Erythroblast (primary cell): ENCODE measurements at places on chromosomes 1 and 21.

- DNase-seq, result no peak
These were observed 114.8 kb upstream of the DPYD start for GRCh38 chr1:98035602-98036002.

DNA sequence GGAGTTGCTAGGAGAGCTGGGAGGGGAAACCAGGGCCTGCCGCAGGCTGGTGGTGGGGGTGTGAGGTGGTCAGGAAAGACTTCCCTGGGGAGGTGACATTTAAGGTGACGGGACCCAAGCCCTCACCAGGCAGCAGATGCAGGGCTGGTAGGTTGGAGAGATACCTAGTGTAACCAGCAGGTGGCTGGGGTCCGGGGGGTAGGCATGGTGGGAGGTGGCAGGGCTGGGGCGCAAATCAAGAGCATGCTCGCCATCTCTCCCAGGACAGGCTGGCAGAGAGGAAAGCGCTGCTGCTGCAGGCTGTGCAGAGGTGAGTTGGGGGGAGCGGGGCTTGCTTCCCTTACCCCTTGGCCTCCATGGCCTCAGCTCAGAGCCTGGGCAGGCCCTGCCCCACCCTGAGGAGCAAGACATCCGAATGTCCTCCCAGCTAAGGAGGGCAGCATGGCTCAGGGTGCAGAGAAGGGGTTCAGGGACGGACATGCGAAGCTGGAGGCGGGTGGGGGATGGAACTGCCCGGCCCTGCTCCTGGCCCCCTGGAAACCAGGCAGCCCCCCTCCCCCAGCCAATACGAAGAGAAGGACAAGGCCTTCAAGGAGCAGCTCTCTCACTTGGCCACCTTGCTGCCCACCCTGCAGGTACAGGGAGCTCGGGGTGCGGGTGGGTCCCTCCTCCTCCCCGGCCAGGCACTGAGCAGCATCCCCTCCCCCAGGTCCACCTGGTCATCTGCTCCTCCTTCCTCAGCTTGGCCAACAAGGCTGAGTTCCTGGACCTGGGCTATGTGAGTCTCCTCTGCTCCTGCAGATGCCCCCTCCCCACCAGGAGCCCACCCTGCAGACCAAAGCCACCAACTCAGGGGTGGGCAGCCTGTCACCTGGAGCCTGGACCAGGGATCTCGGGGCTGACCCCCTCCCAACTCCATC is 4.0 kb downstream of the RNF207 start:
- DNase-seq, result peak; percentile 36

DNA sequence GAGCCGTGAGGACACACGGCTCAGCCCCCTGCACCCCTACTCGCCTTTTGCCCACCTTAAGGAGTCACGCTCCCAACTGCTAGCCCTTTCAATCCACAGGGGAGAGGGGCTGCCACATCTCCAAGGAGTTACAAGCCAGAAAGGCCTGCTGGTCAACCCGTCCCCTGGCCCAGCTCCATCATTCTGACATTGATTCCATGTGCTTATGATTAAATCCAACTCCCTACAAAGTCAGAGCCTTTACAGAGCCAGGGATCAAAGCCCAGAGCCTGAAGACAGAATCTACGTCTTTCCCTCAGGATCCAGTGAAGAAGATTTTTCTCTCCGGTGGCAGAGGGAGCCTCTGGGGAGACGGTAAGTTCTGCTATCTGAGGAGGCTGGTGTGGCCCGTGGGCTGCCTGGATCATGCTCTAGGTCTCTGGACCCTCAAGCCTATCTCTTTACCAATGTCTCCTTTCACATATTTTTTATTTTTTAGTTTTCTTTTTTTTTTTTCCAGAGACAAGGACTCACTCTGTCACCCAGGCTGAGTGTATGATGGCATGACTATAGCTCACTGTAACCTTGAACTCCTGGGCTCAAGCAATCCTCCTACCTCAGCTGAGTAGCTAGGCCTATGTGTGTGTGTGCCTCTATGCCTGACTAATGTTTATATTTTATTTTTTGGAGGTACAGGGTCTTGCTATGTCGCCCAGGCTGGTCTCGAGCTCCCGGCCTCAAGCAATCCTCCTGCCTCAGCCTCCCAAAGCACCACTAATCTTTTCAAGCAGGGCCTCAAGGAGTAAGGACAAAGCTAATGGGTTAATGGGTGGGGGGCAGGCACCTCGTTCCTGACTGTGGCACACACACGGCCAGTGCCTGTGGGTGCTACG is 61.3 kb downstream of the SLC66A1 start:
- no peak for DNase-seq

DNA sequence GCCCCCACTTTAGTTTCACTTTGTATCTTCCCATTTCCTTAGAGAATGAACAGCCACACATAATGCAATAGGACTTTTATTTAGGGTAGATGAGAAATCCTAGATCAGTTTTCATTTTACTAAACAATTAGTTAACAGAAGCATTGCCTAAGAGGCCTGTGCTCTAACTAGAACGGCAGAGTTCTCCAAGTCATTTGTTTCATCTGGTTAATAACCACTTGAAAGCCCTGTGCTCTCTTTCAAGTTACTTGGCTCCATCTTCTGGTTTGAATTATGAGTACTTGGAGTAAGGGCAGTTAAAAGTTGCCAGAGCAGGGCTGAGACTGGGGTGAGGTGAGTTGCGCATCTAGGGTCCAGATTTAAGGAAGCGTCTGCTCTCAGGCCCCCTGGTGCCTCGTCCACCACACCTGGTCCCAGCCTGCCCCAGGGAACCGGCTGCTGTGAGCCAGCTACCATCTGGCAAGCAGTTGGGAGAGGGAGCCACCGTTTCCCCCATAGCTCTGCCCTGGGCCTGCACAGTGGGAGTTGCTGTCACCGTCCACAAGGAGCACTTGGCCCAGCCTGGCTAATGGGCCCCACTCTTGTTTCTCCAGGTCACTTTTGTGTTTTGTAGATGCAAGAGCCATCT is 18.1 kb upstream of the SLC44A3 start:
- peak; percentile 64 for DNase-seq
